Endothelial cell of umbilical vein (primary cell): ENCODE measurements at places on chromosomes 11 and 22. TPM values are rescaled to one million over a fixed set of nuclear protein-coding genes. Genes with fewer than 3 reads are reported as not detected.

SLC1A2 gene
- total RNA-seq, result not detected in 2 replicates

GRCh38 chr22:41178425-41178975 lies 26.6 kb upstream of the L3MBTL2 start:
- DNase-seq, result no peak

DNA sequence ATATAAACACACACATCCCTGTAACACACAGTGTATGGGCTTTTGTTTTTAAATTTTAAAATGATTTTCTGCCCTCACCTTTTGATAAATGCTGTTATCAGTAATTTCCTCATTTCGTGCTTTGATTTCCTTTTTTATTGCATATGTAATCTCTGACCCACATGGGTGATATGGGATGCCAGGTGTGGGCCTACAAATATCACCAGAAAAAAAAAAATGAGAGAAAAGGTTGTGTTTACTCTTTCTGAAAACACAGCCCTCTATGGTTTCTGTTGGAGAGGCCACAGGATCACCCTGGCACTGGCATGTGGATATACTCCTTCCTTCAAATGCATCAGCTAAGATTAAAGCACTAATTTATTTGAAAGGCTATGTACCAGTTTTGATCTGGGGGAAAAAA lies 17.0 kb downstream of the DRD2 start:
- DNase-seq, result no peak

GRCh38 chr22:30455075-30455840 lies 16.6 kb downstream of the SEC14L3 start:
- DNase-seq, result no peak

DNA sequence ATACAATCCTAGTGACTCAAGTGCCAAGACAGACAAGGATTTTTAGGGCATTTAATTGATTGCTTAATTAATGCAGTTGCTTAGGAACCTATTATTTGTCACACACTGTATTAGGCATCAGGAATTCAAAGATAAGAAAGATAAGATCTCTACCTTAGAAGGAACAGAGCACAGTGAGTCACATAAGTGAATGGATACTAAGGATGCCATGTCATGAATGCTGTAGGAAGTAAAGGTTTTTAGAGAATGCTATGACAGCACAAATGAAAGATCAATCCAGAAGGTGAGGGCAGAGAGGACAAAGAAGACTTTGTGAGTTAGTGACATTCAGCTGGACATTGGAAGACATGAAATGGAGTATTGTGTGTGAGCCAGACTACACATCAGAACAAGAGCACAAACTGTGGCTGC lies 147.9 kb upstream of the DDI1 start:
- no peak for DNase-seq

- DNase-seq, result no peak
Observed at GRCh38 chr11:12746593-12747097, 72.4 kb downstream of the TEAD1 start.

NPAS4 gene
- not detected in 2 replicates for total RNA-seq

DNA sequence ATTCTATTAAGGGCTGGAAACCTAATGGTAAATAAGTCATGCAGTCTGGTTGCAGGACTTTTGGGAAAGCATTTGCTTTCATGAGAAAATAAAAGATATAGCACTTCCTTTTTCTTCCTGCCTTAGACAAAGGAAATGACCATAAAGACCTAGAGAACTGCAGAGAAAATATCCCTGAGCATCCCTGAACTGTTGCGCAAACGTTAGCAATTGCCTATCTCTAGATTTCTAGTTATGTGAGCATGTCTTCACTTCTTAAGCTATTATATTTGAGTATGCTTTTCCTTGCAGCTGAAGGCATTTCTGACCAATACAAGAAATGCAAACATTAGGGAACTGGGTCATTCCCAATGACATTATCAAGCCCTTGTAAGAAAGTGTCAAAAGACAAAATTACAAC lies 110.6 kb downstream of the KIF18A start:
- no peak for DNase-seq

GRCh38 chr22:20960609-20961008 lies 6.4 kb upstream of the AIFM3 start:
- DNase-seq, result no peak

GRCh38 chr11:70090961-70091381 lies 12.9 kb downstream of the ANO1 start:
- no peak for DNase-seq

- DNase-seq, result no peak
Observed at GRCh38 chr11:119421941-119422808, 797 bp downstream of the THY1 start.

DNA sequence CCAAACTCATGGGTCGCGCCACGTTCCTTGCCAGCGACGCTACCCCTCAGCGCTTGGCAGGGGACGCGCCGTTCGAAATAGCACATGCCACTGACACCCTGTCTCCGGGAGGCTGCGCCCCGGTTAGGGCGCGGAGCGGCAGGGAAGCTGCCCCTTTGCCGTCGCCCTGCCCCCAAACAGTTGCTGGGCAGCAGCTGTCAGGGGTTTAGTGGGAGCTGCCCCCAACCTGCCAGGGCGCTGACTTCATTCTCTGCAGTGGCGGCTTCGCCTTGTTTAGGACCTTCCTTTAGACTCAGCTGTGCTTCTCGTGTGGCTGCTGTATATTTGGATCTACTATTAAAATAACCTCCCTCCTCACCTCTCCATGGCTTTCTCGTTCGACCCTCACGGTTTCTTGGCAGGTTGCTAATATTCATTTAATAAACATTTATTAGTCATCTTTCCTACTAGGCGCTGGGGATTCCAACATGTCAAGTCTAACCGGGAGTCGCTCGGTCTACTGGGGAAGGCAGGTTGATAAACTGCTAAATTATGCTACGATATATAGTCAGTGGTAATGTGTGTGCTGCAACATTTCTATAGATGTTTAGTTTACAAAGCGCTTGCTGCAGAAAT lies 782 bp downstream of the TMEM109 start:
- peak; percentile 66 for DNase-seq

DNA sequence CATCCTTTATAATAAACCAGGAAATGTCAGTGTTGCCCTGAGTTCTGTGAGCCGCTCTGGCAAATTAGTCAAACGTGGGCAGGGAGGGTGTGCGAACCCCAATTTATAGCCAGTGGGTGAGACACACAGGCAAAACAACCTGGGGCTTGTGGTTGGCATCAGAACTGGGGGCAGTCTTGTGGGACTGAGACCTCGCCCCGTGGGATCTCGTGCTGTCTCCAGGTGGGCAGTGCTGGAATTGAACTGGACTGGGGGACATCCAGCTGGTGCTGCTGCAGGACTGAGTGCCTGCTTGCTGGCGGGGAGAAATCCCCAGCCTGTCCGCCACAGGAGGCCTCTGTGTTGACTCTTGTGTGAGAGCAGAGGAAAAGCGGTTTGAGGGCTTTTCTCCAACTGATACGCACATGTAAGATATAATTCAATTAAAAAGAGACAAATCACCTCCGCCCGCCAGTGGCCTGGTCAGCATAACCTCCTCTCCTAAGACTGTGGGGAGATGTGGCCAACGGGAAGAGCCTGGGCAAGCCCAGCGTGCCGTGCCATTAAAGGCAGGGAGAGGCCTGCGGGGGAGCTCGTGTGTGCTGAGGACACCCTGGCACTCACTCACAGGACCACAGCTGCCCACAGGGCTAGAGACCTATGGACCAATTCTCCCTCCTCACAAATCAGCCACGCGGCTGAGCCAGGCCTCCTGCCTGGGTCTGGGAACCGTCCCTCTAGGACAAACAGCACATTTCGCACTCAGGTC lies 18.4 kb downstream of the SULT4A1 start:
- DNase-seq, result no peak

GRCh38 chr11:18248561-18248960 lies at the start of gene SAA2:
TSS of gene SAA2 (minus strand) at chr11:18248668. CDS start at chr11:18248011, 657 bp downstream.
- DNase-seq, result no peak

- DNase-seq, result no peak
Observed at GRCh38 chr22:24501301-24502005, 6.3 kb downstream of the UPB1 start.

DNA sequence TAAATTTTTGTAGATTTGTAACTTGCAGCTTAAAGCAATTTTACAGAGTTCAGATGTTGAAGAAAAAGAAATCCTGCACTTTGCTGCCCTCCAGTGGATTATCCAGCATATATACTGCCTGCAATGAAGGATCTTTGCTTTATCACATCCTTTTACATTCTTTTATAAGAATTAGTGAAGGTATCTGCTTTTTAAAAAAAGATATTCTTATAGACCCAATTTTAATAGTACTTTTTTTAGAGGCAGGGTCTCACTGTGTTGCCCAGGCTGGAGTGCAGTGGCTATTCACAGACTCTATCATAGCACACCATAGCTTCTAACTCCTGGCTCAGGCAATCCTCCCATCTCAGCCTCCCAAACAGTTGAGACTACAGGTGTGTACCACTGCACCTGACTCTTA lies 60.7 kb downstream of the TTC17 start:
- peak; percentile 59 for DNase-seq

- no peak for DNase-seq
Observed at GRCh38 chr22:25770333-25770732, 28.3 kb downstream of the MYO18B start.

DNA sequence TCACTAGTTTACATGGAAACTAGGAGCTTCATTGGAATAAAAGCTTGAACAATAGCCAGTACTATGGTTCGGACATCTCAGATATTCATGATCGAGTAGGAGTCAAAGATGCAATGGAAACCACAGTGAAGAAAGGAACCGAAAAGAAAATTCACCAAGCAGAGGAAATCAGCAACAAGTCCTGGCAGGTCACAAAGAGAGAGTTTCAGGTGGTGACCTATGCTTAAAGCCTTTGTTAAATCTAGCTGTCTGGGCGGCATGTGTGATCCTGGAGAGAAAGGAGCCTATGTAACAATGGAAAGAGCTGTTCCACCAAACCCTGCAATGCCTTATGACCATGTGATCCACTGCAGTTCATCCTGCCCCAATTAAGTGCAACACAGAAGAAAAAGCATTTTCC lies 68.9 kb upstream of the POU2AF2 start:
- DNase-seq, result no peak

DNA sequence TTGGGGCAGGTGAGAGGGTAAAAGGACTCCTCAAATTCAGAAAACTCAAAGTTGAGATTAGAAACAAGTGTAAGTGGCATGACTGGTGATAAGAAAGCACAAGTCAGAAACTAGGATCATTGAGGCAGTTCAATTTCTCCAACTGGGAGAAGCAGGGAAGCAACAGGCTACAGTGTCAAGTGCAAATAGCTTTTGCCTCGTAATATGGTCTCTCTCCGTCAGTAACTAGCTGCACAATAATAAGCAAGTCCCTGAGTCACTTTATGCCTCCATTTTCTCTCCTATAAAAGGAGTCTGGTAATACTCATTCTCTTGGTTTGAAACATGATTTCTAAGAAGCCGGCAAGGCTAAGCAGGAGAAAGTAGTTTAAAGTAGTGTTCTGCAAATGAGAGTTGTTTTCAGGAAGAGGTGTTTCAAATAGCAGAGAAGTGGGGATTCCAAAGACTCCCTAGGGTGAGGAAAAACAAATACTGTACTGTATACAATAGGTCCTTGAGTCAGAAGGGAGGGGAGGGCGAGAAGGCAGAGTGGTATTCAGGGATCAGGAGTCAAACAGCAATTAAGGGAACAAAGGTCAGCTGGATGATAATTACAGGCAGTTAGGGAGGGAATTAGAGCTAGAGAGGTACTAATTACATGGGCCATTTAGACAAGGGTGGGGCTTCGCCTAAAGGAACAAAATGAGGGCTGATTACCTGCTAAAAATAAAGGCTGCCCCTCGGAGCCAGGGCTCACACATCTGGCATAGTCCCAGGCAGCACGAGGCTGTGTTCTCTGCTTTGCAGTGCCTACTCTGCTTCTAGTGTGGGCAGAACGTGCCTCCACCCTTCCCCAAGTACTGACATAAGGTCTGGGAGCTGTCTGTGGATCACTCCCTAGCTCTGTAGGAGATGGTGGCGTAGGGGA lies 96.0 kb upstream of the BDNF start:
- no peak for DNase-seq

DUSP8 gene
- 5.9 and 8.7 TPM in 2 replicates for total RNA-seq

MACROD1 gene
- 16.2 and 16.6 TPM in 2 replicates for total RNA-seq

DNA sequence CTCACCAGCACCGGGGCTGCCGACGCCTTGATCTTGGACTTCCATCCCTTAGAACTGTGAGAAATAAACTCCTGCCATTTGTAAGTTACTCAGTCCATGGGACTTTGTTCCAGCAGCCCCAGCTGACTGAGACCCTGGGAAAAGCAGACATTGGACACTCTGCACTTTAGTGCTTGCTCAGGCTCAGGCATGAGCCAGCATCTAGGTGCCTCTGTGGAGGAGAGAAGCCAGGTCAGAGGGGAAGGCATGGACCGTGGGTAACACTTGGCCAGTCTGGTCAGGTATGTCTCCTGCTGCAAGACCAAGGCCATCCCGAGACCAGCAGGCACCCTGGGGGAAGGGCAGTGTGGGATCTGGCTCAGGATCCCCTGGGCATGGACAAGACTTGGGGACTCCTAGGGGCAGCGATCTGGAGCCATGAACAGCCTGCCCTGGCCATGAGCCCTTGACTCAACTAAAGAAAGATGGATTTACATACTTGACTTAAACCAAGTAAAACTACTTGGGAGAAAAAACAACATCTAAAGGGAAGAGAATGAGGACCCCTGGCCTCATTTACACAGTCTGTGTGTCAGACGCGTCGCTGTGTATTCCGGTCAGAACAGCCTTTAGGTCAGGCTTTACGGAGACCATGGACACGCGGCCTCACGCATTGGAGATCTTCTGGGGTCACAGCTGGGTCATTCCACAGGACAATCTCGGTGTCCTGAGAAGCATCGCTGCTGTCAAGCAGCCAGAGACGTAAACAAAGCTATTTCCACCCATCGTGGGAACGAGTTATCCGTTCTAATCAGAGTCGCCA lies 497.1 kb downstream of the BRD1 start:
- no peak for DNase-seq

- no peak for DNase-seq
Observed at GRCh38 chr11:70424765-70425344, 26.5 kb downstream of the CTTN start.
